ENCODE measurements at places on chromosomes 6 and 20.
A peak's percentile ranks its signal among the peaks of the same experiment; 100 is the strongest.

DNA sequence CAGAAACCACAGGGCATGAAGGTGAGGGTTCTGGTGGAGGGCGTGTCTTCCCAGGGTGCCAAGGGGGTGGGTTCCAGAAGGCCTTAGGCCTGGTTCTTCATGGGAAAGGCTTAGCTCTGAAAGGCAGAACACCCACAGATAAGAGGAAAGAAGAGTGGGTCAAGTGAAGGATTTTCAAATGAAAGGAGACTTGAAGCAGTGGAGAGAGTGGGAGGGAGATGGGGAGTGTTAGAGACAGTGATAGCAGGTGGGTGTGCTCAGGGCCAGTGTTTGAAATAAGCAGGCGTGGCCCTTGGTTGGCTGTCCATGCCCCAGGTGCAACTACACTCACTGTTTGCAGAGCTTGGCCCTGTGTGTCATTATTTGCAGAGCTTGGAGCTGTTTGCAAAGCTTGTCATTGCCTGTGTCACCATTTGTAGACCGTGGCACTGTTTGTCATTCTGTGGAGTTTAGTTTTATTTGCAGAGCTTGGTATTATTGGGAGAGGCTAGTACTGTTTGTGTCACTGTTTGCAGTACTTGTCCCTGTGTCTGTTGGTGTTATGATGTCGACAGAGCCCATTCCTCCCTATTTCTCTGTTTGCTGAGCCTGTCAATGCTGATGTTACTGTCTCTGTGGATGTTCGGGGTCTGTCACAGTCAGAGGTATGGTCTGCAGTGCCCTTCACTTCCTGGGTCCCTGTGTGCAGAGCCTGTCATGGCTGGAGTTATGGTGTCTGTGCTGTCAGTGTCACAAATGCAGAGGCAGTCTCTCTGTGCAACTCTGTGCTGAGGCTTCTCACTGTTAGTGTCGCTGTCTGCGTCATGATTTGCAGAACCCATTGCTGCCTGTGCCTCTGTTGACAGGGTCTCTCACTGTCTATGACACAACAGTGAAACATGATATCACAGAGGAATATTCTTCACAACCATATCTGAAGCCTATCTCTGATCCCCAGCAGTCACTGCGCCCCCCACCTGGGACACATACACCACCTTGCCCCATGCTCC lies 127.7 kb upstream of the LRFN2 start:
- no peak for DNase-seq

GRCh38 chr6:33794910-33795623 lies 6.1 kb upstream of the LEMD2 start:
- no peak for DNase-seq

GRCh38 chr20:62984666-62985443 lies 21.9 kb downstream of the BHLHE23 start:
- DNase-seq: no peak

- no peak for DNase-seq
Measured at GRCh38 chr6:145247692-145248419, 487.5 kb downstream of the EPM2A start.

GRCh38 chr20:55561259-55561658 lies 444.1 kb downstream of the CBLN4 start:
- DNase-seq: no peak

- no peak for DNase-seq
Measured at GRCh38 chr6:4451081-4451480, 315.7 kb upstream of the ECI2 start.

GRCh38 chr20:48275286-48276020 lies 490.2 kb upstream of the SULF2 start:
- no peak for DNase-seq

DNA sequence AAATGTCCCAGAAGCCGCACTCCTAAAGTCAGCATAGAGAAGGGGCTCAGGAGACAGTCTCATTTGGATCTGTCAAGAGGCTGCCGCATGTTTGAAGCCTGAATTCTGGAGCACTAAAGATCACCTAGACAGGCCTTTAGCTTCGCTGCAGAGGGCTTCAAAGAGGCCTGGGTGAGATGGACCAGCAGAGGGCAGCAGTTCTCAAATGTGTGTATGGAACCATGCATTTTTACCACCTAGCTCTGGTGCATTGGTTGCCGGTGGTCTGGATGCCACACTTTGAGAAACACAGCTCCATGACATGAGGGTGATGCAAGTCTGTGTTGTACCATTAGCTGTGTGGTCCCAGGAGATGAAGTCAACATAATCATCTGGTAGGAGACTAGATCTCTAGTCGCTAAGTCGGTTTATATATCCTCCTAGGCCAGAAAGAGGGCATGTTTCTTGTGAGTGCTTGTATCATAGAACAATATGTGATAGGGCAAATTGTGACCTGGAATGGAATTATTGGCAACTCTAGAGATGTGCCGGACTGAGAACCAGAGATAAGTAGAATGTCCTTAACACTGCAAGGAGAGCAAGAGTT lies 64.8 kb downstream of the KIAA0319 start:
- DNase-seq: peak; percentile 69

GRCh38 chr6:71254323-71254722 lies 34.3 kb upstream of the OGFRL1 start:
- DNase-seq: no peak

DNA sequence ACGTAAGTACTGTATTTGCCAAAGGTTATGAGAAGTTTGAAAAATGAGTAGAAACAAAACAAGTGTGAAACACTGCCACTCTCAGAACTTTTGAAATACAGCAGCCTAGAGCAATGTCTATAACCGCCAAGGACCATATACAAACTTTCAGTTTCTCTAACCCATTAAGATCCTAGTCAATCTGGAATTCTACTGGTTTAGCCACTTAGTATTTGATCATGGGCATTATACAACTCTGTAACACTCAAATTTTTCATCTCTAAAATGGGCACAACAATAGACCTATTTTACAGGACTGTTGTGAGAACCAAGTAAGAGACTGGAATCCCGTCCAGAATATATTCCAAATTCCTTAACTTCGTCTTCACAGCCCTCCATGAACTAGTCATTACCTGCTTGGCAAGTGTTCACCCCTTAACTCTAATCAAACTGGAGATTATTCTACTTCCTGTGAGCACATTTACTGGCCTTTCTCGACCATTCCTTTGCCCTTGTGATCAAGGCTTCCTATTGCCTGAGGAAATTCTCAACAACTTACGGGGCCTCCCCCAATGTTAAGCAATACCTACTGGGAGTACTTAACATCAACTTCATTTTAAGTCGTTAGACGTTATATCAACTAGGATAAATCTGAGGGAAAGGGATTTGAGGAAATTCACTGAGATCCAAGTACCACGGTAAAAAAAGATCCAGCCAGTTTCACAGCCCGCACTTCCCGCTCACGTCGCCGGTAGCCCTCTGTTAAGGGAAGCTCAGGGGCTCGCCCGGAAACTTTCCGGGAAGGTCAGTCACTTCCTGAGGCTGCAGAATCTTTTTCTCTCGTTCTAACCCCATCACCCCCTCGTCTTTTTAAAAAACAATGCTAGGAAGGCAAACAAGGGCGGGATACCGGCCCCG lies 1.1 kb downstream of the EIF2S2 start:
- DNase-seq: no peak

DNA sequence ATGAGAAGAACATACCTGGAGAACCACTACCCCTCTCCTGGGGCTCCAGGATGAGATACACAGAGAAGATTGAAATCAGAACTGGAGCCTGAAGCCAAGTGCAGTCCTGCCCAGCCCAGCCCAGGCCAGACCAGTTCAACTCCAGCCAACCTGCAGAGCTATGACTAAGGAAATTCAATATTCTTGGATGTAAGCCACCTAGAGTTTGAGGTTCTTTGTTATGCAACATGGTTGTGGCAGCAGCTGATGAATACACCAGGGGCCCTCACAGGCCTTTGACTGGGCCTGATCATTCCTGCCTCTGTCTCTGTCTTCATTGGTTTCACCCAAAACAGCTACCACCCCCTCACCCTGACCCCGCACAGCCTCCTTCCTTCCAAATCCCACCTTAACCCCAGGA lies 167.8 kb downstream of the LRFN2 start:
- DNase-seq: no peak

DNA sequence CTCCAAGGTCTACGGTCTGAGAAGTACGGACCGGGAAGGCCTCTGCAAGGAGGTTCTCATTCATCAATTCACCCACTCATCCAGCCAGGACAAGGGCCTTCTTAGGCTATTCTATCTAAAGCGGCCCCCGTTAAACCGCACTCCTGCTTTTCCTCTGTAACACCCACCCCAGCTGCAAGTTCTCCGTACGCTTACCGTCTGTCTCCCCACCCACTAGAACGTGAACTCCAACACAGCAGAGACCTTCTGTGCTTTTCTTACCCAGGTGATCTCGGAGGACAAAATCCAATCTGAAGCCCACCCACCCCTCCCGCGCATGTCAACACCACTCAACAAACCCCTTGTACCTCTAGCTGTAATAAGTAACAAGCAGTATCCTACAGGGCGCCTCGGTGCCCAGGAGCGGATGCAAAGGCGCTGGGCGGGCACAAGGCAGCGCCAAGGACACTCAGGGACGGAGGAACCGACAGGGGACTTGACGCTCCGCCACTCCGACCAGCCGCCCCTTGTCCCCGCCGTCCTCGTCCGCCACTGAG lies 351 bp downstream of the AURKA start:
- no peak for DNase-seq

GRCh38 chr6:52022675-52023074 lies 64.7 kb downstream of the PKHD1 start:
- no peak for DNase-seq

DNA sequence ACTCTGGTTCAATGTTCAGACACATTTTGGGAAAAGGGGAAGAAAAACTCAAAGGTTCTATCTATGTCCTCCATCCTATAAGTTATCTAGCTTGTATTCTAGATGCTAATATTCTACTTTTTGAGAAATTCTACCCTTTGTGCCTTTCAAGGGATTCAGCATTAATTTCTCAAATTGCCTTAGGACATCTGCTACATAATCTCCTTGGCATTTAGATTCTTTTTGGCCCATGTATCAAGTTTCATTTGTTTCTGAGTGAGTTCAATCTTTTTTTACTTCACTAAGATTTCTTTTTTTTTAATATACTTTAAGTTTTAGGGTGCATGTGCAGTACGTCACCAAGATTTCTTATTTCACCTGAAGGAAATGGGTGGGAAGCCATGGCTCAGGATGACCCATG lies 232.7 kb upstream of the TENT5A start:
- DNase-seq: no peak

DNA sequence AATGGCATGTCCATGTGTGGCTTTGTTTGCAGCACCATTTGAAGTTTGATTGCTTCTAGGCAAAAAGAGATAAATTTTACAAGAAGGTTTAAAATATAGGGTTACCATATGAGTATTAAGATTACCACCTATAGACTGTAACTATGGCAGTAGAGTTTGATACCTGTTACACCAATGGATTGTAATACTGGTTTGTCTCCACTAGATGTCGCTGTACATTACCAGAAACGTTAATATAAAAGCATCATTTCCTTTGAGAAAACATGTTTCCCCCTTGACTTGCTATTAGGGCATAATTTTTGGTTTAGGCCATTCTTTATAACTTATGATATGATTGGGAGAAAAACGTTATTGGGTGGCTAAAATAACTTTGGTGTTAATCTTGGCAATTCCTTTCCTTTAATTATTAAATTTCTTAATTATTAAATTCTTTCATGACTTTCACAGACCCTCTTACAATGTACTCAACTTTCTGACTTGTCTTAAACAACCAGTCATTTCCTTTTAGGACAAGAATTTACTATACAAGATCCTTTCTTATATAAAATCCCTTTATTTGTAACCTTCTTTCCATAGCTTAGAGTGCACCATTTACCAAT lies 42.8 kb downstream of the HLA-DPB1 start:
- DNase-seq: no peak

DNA sequence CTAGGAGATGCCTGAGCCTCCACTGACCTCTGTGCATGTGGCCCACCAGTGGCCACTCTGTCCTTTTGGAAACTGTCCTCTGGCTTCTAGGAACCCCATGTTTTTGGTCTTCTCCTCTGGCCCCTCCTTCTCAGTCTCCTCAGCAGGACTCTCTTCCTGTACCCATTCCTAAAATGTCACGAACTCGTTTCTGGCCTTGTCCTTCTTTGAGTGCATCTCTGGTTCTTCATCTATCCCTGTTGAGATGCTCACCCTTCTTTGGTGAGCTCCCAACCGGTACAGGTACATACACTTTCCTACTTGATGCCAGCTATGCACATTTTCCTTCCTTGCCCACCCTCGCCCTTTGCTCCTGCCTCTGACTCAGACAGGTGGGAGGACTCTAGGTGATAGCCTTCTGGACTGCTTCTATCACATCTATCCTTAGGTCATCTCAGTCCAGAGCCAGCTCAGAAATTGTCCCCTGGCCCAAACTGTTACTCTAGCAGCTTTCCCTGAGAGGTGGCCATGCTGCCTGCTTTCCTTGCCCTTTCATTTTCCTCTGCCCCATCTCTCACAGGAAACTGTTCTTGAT lies 14.8 kb upstream of the NNAT start:
- no peak for DNase-seq

GRCh38 chr6:36886950-36887618 lies 1.3 kb downstream of the C6orf89 start:
- no peak for DNase-seq

- DNase-seq: peak; percentile 78
Measured at GRCh38 chr6:42292004-42292740, 74.5 kb upstream of the MRPS10 start.

- no peak for DNase-seq
Measured at GRCh38 chr6:658244-658643, 1.3 kb upstream of the HUS1B start.

DNA sequence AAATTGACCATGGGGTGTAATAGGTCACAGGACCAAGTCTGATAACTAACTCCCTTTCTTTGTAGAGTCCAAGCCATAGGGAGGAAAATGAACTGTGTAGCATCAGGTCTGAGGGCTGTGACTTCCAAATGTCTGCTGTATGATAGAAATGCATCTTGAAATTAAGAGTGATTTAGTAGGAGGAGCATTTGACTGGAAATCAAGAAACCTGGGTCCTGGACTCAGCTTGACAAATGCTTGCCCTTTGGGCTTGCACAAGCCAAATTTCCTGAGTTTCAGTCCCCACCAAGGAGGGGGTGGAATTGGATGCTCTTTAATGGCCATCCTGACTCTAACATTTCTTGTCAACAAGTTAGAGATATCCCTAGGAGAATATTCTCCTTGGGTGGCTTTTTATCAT lies 187.0 kb downstream of the PDE7B start:
- DNase-seq: no peak

All from T-helper 2 cell (primary cell).